ENCODE measurements at places on chromosomes 11 and 22.

GRCh38 chr11:123570939-123571580 lies 83.4 kb downstream of the SCN3B start:
- no peak for DNase-seq

- DNase-seq = no peak
Measured at GRCh38 chr22:50228366-50228765, 16.5 kb downstream of the TUBGCP6 start.

DNA sequence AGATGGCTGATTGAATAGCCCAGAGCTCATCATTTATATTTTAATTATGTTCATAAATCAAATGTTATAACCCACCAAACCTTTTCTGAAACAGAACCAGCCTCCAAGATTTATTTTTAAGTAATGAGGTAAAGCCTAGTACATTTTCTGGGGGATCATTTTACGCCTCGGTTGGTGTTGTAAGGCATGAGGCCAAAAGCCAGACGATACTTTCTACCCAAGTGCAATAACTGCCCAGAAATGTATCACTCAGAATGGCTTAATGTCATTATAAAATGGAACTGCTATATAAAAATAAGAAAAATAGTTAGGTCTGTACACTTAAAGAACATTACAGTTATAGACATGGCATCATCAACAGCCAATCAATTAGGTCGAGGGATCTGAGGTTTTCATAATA lies 283.3 kb downstream of the CADM1 start:
- no peak for DNase-seq

DNA sequence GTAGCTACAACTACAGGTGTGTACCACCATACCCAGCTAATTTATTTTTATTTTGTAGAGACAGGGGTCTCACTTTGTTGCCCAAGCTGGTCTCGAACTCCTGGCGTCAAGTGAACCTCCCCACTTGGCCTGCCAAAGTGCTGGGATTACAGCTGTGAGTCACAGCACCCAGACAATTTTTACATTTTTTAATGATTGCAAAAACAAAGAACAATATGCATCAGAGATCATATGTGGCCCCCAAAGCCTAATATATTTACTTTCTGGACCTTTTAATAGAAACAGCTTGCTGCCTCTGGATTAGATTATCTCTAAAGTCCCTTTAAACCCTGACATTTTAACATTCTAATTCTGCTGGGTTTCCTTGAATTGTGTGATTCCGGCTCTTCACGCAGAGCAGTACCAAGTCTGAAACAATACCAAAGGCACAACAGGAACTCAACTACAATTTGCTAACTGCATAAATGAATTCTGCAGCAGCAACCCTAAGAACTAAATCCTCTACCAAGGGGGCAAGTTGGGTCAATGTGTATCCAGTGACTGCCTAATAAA lies 25.0 kb downstream of the RAB30 start:
- peak; percentile 76 for DNase-seq

- peak; percentile 39 for DNase-seq
Measured at GRCh38 chr11:73429121-73429750, 53.0 kb downstream of the RELT start.

DNA sequence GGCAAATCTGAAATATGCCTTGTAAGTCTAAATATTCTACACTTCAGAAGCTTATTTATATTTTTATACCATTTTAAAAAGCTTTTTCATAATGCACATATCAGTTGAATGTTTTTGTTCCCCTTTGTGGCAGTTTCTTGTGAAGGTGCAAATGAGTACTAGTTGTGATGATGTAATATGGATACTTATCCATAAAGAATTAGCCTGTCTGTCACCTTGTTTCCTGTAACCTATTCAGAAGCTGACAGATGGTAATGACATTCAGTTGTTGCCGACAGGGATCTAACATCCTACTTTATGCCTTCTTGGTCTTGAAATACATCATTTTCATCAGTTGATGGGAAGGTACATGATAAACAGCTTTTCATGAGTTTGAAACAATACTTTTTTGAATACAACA lies 2.9 kb downstream of the QSER1 start:
- DNase-seq = no peak
